Head of caudate nucleus (tissue), 42 donors: ENCODE measurements at places on chromosomes 1 and 21.

DNA sequence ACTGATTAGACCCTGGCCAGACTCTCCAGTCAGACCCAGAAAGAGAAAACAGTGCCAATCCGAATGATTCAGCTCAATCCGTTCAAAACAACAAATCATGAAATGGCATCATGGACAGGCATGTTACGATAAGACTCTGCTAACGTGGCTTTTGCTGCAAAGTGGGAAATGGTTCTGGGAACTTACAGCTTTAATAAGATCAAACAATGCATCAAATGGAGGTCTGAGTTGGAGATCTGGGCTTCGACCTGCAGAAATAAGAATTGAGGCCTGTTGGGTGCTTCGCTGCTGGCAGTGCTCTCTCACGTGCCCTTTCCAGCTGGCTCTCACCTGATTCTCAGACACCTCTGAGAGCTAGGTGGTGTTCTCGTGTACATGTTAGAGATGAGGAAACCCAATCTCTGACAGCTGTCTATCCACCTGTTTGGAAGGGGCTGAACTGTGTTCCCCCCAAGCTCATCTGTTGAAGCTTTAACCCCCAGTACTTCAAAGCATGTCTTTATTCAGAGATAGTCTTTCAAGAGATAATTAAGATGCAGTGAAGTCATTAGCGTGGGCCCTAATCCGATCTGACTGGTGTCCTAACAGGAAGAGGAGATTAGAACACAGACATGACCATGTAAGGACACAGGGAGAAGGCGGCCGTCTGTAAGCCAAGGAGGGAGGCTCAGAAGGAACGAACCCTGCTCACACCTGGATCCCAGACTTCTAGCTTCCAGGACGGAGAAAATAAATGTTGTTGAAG, 45.5 kb upstream of the ETS2 start:
- no peak for DNase-seq

GRCh38 chr1:4695241-4695640, 40.8 kb downstream of the AJAP1 start:
- no peak for DNase-seq

DNA sequence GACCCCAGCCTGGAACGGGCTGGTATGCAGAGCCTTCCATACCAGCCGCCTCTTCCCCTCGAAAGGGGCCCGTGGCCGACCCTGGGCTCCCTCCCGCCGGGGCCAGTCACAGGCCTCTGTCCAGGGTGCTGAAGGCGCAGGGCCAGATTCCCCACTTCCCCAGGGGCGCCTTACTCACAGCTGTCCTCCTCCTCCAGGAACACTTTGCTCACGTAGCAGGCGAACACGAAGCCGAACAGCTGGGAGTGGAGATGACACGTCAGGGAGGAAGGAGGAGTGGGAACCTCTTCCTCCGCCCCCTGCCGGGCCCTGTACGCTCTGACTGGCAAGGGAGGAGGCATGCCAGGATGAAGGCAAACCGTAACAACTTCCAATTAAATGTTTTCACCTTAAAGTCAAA, 57.3 kb downstream of the NKAIN1 start:
- peak; percentile 65 for DNase-seq

GRCh38 chr1:116852910-116853309, 56.8 kb upstream of the PTGFRN start:
- DNase-seq, result no peak

DNA sequence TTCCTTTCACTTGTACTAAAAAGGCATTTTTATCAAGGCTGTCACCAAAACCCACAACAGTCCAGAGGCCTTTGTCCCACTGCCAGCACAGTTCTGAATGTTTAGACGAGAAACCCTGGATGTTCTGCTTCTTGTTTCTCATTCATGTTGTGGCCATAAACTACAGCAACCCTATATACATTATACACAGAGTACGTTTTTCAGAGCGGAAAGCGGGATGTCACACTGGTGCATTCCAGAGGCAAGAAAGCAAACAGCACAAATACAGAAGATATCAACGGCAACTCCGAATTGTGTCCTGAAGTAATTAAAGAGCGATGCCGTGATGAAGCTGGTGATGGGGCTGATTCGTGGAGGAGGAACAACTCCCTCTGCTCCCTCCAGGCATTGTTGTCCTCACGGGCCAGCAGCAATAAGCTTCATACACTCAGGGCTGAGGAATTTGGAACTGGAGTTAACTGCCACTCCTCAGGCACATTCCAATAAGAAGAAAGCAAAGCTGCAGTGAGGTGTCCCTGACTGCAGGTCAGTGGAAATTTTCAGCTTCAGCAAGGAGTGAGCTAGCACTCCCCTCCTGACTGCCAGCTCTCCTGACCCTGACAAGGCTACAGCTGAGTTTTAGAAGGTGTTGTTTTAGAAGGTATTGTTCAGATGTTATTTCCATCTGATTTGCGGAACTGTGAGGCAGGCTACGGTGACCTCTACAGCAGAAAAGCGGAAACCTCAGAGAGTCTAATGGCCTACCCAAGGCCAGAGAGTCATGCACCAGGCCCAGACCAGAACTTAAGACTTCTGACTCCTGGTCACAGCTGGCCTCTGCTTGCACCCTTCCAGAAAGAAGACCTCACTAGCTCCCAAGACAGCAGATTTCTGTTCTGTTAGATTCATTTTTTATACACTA, 149.0 kb downstream of the TGFBR3 start:
- no peak for DNase-seq

GRCh38 chr1:34695580-34695979, 59.3 kb upstream of the GJB5 start:
- no peak for DNase-seq

DNA sequence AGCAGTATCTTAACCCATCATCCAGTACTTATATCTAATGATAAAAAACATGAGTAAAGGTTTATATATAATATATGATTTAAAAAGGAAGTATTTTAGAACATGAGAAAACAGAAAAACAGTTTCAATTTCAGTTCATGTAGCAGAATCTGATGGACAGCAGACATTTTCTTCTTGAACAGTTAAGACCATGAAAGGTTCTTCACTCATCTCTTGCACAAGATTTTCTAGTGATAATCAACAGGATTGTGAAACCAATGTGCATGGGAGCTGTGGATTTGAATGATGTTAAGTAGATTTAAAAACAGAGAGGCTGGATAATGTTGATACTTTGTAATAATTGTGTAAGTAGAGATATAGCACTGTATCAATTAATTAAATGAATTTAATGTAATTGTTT, 1297.6 kb downstream of the BRINP3 start:
- no peak for DNase-seq

DNA sequence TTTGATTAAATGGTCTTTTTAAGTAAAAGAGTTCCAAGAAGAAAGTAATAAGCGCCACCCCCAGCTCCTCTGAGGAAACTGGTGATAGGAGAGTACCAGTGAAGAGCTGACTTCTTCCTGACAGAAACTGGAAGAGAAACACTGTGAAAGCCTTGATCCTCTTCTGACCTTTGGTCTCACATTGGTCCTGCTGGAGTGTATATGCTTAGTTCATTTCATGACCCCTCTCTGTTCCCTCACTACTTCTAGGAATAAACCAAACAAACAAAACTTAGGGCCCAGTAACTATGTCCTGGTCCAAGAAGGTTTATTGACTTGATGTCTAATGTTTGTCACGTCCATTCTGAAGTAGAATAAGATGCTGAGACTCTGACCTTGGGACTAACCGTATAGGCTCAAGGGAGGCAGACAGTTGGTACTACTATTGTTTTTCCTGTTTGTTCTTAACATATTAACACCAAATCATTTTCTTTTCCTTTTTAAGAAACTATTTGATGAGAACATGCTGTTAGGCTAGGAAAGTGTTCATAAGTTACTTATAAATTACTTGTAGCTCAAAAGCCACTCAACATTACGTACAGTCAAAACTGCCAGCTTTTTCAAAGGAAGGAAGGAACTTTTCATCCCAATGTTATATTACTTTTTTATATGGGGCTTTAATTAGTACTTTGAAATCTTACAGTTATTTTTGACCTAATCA, 57.9 kb downstream of the MIER1 start:
- no peak for DNase-seq

DNA sequence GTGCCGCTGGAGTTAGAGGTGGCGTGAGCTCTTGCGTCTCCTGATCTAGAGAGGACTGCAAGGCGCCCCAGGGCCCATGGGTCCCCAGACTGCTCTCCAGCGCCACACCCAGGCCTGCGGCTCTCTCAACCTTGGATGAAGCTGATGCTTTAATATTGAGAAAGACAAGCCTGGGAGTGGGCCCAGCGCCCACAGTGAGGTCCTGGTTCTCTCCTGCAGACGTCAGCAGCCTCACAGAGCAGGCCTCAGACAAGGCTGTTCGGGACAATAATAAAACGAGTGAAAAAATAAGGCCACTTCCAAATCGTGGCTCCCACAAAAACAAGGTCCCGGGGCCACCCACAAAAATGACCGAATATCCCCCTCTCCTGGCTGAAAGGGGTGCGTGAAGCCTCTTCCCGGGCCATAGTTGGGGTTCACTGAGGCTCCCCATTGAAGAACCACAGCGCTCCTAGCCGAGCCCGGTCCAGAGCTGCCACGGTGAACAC, 6.0 kb upstream of the DNMT3L start:
- DNase-seq, result no peak

- no peak for DNase-seq
Measured at GRCh38 chr1:79052829-79053449, 46.4 kb upstream of the ADGRL4 start.

DNA sequence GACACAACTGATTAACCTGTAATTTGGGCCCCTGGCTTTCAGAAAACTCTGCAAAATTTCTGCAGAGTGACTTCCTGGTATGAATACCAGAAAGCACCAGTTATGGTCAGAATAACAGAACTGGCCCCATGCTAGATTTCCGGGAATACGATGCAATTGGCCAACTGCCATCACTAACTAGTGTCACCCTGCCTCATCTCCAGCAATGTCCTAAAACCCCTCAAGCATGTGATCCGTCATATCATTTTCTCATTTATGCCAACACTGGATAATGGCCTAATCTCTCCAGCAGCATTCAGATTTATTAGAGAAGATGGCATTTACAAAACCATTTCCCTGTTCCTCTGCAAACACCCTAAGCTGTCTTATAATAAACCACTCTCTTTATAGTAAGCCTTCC, 15.4 kb downstream of the KAZN start:
- no peak for DNase-seq

DNA sequence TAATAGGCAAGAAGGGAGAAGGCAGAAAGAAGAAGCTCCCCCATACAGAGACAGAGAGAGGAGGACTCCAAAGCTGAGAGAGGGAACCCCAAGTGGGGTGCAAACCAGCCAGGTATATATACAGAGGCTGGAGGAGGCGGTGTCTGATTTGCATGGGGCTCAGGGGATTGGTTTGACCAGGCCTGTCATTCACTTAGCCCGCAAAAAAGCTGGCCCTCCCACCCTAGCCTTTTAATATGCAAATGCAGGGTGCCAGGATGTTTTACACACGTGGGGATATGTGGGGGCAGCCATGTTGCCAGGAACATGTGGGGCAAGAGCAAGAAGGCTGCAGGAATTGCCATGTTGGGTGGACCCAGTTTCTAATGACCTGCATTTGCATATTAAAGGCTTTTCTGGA, 37.0 kb upstream of the TENT5B start:
- DNase-seq, result no peak

GRCh38 chr1:41093826-41094225, 72.3 kb upstream of the SLFNL1 start:
- DNase-seq, result no peak

DNA sequence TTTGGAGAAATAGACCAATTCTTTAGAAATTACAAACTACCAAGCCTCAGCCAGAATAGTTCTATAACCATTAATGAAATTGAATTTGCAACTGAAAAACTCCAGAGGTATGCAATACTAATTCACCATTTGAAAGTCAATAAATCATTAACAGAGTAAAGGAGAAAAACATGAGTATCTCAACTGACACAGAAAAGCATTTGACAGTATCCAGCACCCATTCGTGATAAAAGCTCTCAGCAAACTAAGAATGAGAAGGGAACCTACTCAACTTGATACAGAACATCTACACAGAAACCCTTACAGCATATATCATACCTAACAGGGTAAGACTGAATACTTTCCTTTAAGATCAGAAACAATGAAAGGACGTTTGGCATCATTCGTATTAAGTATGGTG, 54.3 kb downstream of the ST6GALNAC5 start:
- DNase-seq, result no peak

GRCh38 chr1:204812842-204813241, 57.8 kb upstream of the NFASC start:
- no peak for DNase-seq

GRCh38 chr1:177959811-177960515, 9.9 kb downstream of the SEC16B start:
- peak; percentile 32 for DNase-seq

GRCh38 chr21:43591571-43591970, 67.7 kb downstream of the HSF2BP start:
- DNase-seq, result no peak

DNA sequence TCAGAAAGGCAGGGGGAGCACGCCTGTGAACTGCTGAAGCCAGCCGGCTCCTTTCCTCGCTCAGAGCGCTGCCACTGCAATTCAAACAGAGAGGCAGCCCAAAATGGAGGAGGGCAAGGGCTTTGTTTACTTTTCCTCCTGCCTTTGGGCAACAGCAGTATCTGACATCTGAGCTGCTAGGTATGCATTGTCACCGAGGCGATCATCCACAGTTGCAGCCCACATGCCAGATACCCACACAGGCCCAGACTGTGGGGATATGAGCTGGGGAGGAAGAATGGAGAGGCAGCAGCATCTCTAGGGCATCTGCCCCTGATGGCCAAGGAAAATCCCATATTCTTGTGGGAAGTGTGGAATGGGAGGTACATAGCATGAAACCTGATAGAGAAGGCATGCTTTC, 357.1 kb downstream of the BARHL2 start:
- no peak for DNase-seq

GRCh38 chr1:170162459-170163246, 16.9 kb downstream of the NTMT2 start:
- DNase-seq, result no peak

GRCh38 chr1:33515607-33516006, 43.2 kb downstream of the ZSCAN20 start:
- no peak for DNase-seq

GRCh38 chr1:101915597-101915996, 81.1 kb downstream of the OLFM3 start:
- DNase-seq, result no peak

DNA sequence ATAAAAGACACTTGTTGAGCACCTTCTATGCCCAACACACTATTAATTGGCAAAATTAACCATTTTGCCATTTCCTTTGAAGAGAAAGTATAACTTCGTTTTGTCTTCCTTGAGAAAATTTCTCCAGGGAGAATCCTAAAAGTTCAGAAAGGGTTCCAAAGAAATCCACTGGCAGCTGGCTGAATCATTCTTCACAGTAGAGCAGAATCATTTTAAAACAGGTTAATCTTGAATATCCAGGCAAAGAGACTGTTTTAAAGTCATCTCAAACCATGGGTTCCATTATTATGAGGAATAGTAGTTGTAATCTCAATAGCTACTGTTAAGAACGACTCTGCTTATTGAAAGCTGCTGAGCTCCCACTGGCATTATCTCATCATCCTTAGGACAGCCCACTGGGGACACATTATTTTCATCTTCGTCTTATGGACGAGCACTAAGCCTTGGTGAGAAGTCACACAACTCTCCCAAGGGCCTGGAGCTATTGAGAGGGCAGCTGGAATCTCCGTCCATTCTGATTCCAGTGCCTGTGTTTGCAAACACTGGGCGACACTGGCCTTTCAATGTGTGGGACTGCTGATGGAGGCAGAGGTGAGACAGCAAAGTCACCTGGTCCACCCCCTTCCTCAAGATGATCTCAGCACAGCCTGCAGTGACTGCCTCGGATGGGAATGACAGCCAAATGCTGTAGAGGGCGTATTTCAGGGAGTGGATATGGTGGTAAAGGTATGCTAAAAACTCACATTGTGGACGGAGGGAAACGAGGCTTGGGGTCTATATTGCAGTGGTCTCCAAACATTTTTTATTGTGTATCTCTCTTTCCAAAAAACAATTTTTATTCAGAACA, 15.3 kb upstream of the PGBD5 start:
- no peak for DNase-seq
